ENCODE measurements at places on chromosomes 3 and 15. TPM values are rescaled to one million over a fixed set of nuclear protein-coding genes. Genes with fewer than 3 reads are reported as not detected.

GRCh38 chr3:42085641-42086376 lies 5.3 kb upstream of the TRAK1 start:
- DNase-seq: no peak

Gene POPDC2
- total RNA-seq: 3.8 TPM

- no peak for DNase-seq
Observed at GRCh38 chr3:94405258-94406035, 342.6 kb downstream of the NSUN3 start.

DNA sequence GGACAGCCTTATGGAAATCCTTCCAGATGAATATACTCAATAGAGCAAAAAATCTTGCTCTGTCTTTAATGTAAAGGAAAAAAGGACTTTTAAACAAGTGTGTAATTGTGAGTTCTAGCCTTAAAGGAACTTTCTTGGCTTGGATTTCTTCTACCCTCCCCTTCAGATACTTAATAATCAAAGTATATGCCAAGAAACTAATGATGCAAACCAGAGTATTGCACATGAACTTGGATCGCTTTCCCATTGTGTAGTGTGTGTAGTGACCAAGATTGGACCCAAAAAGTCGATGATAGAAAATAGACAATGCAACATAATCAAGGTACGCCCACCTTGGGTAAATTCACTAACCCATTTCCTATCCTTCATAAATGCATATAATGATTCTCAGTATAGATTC lies 123.8 kb downstream of the TIGIT start:
- DNase-seq: no peak

GRCh38 chr15:62553911-62554563 lies 389.0 kb upstream of the C2CD4B start:
- DNase-seq: no peak

Gene SLC28A1
- total RNA-seq: not detected

Gene CCRL2
- 1.1 TPM for total RNA-seq

DNA sequence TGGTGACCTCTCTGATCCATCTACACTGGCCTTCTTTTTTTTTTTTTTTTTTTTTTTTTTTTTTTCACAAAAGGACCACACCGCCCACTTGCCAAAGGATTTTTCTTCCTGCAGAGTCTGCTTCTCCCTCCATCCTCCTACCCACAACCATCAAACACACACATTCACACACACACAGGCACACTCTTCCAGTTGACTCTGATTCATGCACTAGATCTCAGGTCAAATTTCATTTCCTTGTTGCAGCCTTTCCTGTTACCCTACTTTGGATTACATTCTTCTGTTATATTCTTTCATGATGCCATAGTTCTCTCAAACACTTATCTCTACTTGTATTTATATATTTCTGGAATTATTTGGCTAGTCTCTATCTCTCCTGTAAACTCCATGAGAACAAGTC lies 133.9 kb downstream of the STAC start:
- no peak for DNase-seq

DNA sequence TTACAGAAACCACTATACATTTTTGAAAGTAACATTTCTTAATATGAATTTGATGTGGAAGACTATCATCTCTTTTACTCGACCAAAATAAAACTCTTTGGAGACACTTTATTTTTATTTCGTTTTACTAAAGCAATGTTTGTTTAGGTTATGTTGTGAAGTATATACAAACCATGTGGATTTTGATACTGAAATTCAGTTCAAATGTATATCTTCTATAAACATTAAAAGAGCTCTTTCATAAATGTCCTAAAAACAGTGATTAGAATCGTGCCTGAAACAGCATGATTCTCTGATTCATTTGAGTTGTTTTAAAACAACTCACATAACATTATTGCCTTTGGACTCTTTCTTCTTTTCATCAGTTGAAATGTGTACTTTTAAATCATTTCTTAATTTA lies 373.7 kb upstream of the GOLIM4 start:
- no peak for DNase-seq

DNA sequence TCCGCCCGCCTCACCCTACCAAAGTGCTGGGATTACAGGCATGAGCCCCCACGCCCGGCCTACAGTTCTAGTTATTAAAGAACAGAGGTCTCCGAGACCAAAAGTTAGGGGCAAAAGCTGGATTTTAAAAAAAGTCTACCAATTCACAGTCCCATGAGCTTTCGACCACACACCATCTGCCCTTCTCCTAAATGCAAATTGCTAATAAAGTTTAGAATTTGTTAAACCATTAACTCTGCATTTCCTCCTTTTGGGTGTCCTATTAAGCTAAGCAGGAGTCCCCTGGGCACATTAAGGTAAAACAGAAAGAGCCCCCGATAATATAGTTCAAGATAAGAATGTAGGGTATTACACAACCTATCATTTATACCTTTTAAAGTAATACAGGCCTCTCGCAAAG lies 322.7 kb downstream of the FOXP1 start:
- DNase-seq: no peak

Gene SI
- not detected for total RNA-seq

Gene CHDH
- 1.3 TPM for total RNA-seq

- DNase-seq: no peak
Observed at GRCh38 chr3:39541917-39542329, 74.4 kb downstream of the MOBP start.

GRCh38 chr3:152234657-152235375 lies 33.9 kb upstream of the MBNL1 start:
- DNase-seq: no peak

Gene NAALADL2
- total RNA-seq: 6.3 TPM

GRCh38 chr3:170868577-170869238 lies 1.3 kb downstream of the RPL22L1 start:
- DNase-seq: no peak

DNA sequence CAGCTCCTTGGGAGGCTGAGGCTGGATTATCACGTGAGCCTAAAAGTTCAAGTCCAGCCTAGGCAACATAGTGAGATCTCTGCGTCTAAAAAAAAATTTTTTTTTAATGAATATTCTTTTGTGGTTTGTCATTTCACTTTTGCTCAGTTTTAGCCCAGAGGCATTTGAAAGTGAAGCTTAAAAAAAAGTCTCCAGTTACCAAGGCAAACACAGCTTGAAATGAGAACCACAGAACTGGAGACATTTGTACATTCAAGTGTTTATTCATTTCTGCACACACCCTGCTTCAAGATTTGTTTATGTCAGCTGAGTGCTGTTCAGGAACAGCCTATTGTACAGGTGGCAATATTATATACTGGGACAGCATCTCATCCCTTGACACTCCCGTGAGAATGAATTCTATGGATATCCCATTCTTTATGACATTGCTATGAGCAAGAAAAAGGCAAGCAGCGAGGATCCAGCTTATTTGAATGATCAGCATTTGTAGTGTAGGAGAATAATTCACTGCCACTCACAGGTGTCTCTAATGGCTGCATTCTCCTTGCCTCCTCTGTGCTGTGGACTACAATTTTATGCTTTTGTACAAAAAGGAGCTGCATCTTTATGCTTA lies 444.8 kb upstream of the GRM7 start:
- DNase-seq: no peak

DNA sequence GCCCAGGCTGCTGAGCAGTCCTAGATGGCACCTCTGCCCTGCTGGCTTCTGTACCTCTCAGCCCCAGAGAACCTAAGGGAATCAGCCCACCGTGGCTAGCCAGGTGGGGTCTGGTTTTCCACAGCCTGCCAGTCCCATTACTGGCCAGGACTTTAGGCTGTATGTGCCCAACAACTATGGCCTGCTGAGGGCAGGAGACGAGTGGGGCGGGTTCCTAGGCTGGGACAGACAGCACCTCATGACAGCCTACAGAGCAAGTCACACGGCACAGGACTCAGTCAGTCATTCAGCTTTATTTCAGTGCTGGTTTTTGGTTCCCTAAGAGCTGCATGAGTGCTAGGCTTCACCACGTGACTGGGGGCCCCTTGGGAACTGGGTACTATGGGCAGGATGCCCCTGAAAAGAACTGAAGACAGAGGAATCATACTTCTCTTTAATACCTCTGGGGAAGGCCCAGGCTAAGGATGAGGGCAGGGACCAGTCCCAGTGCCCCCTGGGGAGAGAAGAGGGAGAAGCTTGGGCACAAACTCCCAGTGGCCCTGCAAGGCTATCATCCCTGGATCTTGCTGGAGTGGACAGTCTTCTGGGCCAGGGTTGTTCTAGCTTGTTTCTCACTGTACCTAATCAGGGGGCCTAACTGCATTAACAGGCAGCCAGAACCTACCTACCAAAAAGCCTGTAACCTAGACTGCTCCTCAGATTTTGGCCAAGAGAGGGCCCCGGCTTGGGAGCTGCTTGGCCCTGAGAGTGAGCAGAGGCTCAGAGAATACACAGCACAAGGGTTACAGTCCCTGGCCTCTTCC lies 14.8 kb downstream of the CLK3 start:
- no peak for DNase-seq

DNA sequence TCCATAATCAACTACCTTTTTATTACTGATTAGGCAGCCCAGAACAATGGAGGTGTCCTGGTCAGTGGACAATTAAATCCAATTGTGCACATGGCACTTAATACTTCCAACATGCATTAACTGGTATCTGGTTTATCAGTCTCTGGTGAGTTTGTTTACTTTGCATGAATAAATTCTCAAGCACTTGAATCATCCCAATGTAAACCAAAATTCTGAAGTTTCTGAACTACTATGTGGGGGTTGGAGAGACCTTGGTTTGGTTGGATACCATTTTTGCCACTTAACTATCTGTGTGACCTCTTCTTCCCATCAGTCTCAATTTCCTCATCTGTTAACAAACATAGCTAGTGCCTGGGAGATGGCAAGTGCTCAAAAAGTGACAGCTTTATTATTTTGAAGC lies 70.5 kb upstream of the MAP4 start:
- DNase-seq: no peak

GRCh38 chr15:39180483-39180933 lies 400.4 kb upstream of the THBS1 start:
- no peak for DNase-seq

Gene CRABP1
- not detected for total RNA-seq

GRCh38 chr3:150544726-150545125 lies 1.6 kb downstream of the SERP1 start:
- no peak for DNase-seq

Gene CDC25A
- 9.5 TPM for total RNA-seq

- no peak for DNase-seq
Observed at GRCh38 chr3:155441506-155441905, 148.0 kb upstream of the STRIT1 start.

Gene ANKRD28
- 26.5 TPM for total RNA-seq

GRCh38 chr3:62942227-62942626 lies 67.0 kb upstream of the CADPS start:
- no peak for DNase-seq

GRCh38 chr15:35115155-35115725 lies 30.1 kb upstream of the NANOGP8 start:
- no peak for DNase-seq

Gene C3orf85
- not detected for total RNA-seq

- DNase-seq: no peak
Observed at GRCh38 chr15:100918690-100919480, at the start of gene LRRK1. Gene LRRK1, plus strand, starts transcription at chr15:100919357. Its CDS starts 5,276 bp downstream, at chr15:100924633.

DNA sequence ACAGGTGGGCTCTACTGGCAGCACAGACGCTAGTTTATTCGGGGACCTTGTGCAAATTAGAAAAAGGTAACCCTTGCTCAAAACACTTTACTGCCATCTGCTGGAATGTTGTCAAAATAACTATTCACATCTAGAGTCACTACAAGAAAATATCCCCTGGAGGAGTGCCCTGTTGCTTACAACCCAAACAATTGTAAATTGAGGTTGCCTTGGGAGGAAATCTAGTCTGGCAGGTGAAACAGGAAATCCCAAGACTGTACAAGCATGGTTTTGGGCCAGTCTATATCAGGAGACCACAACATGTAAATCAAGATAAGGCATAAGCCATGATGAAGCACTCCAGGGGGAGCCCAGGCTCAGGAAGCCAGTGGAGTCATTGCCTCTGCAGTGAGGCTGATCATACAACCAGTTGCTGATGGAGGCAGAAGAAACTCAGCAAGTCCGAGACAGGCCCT lies 136.8 kb upstream of the ACP3 start:
- DNase-seq: no peak

Data from esophagus squamous epithelium (tissue), 5 donors.